Activated CD4-positive, alpha-beta T cell treated with anti-CD3 and anti-CD28 coated beads for 1 hour (primary cell): ENCODE measurements at places on chromosomes 2 and 18.

DNA sequence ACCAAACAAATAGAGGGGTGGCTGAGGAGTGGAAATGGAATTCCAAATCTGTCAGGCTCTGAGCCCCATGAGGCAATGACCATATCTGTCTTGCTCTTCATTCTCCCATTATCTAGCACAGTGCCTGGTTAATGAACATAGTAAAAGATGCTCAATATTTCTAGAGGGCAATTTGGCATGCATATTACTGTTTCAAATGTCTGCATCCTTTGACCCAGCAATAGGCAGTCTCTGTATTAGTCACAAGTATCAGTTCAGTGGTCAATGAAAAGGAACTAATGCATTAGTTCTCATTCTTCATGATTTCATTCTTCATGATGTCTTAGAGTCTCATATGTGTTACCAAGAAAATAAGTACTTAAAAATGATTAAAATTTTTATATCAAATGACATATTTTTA lies 28.4 kb upstream of the MALL start:
- no peak for DNase-seq

DNA sequence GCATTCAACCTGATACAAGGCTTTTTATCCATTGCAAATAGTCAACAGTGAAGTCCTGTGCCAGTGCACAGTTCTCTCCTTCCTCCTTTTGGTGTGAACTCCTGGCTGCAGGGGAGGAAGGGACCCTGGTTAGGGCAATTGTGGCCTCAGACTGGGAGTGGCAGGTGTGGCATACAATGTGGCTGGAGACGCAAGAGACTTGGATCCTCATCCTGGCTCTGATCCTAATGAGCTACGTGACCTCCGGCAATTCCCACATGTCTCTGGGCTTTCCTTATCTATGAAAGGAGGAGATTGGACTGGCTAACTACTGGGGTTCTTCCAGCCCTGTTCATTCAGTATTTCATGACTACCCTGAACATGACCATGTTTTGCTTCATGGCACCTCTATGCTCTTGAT lies 10.5 kb upstream of the IL1A start:
- DNase-seq, result no peak

- no peak for DNase-seq
Measured at GRCh38 chr2:145305889-145306288, 786.0 kb upstream of the ZEB2 start.

DNA sequence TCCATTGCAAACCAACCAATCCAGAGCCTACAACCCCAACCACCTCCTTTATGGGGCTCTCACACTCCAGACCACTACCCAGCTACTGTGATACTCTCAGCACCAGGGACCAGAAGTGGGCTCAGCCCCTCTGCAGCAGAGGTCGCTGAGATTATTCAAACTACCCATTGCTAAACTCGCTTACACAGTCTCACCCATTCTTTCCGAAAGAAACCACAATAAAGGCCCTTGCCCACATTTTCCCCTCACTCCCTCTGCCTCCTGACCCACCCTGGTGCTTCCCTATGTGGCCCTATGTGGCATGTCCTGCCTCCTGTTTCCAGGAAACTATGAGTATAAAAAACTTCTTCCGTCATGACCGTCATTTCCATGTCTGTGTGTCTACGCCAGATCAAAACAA lies 10.7 kb downstream of the TEX51 start:
- no peak for DNase-seq

- no peak for DNase-seq
Measured at GRCh38 chr2:135424849-135425248, 106.2 kb downstream of the ZRANB3 start.

DNA sequence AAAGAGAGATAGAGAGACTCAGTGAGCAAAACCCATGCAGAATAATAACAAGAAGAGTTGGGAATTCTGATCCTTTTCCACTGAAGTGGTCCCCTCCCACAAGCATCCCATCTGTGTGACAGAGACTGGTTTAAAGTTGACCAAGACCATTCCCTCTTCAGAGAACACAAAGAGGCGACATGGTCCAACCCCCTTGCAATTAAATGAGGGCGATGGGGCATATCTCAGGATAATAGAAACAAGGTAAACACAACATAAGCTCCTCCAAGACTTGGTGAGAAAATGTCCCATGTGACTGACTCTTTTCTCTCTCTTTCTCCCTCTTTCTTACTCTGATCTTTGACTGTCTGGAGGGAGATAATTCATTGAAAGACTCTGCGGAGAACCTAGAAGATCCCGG lies 526.7 kb downstream of the SOX11 start:
- no peak for DNase-seq
